ENCODE measurements at places on chromosomes 12 and 14.

DNA sequence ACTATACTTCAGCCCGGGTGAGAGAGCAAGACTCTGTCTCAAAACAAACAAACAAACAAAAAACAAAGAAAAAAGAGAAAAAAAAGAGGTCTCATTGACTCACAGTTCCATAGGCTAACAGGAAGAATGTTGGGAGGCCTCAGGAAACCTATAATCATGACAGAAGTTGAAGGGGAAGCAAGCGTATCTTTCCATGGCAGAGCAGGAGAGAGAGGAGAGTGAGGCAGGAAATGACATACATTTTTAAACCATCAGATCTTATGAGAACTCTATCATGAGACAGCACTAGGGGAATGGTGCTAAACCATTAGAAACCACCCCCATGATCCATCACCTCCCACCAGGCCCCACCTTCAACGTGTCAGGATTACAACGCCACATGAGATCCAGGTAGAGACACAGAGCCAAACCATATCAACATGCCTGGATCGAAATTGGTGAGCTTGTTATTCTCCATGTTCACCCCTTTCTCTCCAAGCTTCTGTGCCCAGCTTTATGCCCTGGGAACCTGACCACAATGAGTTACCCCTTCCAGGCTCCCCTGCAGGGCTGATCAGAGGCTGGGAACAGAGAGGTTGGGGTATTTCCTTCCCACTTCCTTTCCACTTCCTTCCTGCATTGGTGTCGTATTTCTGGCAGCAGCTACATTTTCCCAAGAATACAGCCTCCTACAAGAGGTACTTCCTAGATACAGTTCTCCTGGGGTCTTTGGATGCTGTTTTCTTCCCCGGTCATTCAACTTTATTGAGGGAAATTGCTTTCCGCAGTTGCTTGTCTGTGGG lies 219.3 kb upstream of the FLRT2 start:
- no peak for DNase-seq

- no peak for DNase-seq
Measured at GRCh38 chr12:29024117-29024516, 125.0 kb upstream of the FAR2 start.

- DNase-seq = no peak
Measured at GRCh38 chr14:95776798-95777534, 63.0 kb upstream of the TCL1A start.

GRCh38 chr14:49908433-49908782 lies 15.5 kb downstream of the ARF6 start:
- no peak for DNase-seq

- DNase-seq = peak; percentile 61
Measured at GRCh38 chr12:124898200-124898922, 16.1 kb downstream of the UBC start.

GRCh38 chr12:108752387-108752786 lies 21.1 kb upstream of the CORO1C start:
- DNase-seq = peak; percentile 62

DNA sequence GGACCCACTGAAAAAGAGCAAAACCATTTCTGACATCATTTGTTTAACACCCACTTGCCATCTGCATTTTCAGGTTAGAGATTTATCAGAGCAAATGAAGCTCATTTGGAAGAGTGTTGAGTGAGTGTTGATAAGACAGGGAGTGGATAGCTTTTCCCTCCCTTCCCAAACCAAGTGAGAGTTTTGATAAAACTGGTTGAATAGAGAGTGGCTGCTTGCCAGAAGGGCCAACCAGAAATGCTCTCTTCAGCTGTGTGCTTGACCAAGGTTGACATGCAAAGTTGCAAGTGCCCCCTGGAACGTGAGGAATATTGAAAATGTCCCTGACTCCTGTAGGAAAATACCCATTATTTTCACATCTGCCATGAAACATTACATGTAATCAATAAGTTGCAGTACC lies 1487.0 kb upstream of the FLRT2 start:
- DNase-seq = no peak

DNA sequence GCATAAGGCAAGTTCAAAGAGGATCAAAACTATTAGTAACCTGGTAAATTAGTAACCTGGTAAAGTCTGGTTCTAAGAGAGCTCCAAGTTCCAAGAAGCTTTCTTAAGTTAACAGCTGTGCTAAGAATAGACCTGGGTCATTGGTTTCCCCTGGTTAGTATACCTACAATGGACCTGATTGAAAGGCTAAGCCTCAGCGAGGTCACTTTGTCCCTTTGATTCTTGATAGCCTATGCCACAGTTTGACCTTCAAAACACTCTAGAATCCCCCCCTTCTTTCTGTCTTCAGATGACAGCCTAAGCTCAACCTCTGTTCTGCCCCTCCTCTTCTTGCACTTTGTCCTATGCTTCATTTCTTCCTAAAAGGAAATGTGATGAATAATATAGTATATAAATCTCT lies 53.0 kb downstream of the LLPH start:
- DNase-seq = no peak

DNA sequence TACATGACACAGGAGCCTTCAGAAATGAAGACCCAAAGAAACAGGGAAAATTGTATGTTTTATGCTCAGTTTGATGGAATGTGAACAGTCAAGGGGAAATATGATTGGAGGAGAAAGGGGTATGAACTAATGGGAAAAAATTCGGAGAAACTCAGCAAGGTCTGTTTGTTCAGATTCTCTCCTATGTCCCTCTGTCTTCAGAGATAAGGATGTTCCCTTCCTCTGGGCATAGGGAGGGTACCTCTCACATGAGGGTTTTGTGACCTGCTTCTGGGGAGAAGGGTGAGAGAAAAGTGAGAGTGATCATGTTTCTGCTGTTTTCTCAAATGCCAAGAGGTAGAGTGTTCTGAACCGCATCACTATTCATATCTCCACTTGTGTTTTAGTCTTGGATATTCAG lies 26.6 kb upstream of the LIMA1 start:
- no peak for DNase-seq

GRCh38 chr12:77299910-77300669 lies 234.7 kb upstream of the E2F7 start:
- no peak for DNase-seq

- peak; percentile 89 for DNase-seq
Measured at GRCh38 chr12:75592086-75592485, 80.7 kb upstream of the KRR1 start.

GRCh38 chr12:54463484-54463883 lies 9.9 kb downstream of the GTSF1 start:
- no peak for DNase-seq

DNA sequence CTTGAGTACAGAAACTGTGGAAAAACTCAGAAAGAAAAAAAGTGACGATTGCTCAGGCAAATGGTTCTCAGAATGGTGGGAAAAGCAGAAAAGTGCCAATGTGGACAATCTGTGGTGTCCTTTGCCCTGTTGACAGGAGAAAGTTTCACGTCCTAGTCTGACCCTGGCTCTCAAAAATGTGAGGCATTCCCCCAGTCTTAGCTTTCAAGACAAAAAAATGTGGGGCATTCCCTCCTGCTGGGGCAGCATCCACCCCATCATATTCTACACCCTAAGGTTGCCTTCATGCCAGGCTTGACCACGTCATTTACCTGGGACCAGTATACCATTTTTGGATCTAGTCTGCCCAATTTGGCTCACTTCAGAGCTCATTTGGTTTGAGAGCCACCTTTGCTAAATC lies 20.7 kb upstream of the ANAPC7 start:
- DNase-seq = no peak

- DNase-seq = no peak
Measured at GRCh38 chr14:59096303-59096702, 92.2 kb upstream of the DAAM1 start.

DNA sequence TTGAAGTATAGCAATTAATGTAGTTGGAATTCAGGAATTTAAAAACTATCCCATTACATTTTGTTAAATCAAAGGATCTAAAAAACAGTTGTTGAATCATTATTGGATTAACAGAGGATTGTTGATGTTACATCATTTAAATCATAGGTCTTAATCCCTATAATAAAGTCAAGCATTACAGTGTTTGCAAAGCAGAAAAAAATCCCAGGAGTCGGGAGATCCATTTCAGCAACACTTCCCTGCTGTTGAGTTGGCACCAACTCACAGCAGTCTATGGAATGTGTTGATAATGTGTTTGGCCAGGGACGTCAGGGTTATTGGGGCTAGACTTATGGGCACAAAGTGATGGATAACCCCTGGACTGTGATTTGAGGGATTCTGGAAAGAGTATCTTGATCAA lies 99.1 kb upstream of the TMTC1 start:
- DNase-seq = peak; percentile 74

DNA sequence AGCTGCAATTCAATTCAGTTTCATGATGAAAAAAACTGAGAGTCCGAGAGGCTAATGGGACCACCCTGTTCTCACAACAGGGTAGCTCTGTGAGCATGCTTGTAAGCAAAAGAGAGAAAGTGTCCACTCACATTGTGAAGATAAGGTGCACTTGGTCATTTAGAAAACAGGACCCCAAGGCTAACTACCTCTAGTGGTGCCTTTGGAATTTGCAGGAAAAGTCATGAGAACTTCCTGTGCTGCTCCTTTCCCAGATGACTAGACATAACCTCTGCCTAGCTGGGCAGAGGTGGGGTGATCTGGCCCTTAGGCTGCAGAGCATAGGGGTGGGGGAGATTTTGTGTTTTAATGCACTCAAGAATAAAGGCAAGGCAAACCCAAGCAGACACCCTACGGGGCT lies 118.9 kb downstream of the STAB2 start:
- DNase-seq = no peak

GRCh38 chr12:24280056-24280842 lies 330.8 kb upstream of the SOX5 start:
- no peak for DNase-seq

- peak; percentile 40 for DNase-seq
Measured at GRCh38 chr12:6871052-6871957, 1.8 kb downstream of the SPSB2 start.

- no peak for DNase-seq
Measured at GRCh38 chr12:131835616-131836171, 7.5 kb downstream of the MMP17 start.

- no peak for DNase-seq
Measured at GRCh38 chr12:130480231-130480630, 142.5 kb downstream of the PIWIL1 start.

GRCh38 chr12:48819986-48820725 lies 1.9 kb downstream of the CACNB3 start:
- no peak for DNase-seq

DNA sequence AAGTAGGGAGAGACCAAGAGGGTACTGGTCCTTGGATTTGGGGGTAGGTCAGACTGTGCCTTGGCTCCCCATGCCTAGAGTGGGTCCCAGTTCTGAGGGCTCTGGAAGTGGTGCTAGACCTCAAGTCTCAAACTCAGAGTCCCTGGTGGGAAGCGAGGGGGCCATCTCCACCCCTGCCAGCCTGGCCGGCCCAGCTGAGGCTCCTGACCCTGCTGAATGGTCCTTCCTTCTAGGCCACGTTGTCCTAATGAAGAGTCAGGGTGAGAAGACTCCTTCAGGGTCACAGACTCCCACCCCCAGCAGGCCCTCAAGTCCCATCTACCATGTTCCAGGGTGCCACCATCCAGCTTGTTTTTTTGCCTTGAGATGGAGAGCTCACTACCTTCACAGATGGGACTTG lies 12.9 kb downstream of the SERPINA6 start:
- no peak for DNase-seq

DNA sequence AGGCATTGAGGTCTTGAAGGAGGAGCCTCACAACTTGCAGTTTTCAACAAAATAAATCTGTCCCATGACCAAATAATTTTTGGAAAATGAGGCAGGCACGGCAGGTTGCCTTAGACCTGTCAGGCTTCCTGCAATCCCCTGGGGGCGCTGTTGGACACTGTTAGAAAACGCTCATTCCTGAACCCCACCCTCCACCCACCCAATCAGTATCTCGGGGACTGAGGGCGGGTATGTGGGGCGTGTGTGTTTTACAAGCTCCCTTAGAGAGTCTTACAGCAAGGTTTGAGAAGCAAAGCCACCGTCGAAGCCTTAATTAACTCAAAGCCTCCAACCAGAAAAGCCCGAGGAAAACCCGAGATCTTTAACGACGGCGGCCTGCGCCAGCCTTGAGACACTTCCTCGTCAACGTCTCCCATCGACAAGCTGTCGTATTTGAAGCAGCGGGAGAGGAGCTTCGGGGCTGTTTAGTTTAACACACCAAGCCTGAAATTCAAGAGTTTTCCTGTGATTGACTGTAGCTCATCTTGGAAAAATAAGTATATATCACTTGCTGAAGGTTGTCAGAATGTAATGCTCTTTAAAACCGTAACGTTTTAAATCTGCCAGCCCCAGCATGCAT lies 123.0 kb downstream of the GLT1D1 start:
- peak; percentile 68 for DNase-seq

DNA sequence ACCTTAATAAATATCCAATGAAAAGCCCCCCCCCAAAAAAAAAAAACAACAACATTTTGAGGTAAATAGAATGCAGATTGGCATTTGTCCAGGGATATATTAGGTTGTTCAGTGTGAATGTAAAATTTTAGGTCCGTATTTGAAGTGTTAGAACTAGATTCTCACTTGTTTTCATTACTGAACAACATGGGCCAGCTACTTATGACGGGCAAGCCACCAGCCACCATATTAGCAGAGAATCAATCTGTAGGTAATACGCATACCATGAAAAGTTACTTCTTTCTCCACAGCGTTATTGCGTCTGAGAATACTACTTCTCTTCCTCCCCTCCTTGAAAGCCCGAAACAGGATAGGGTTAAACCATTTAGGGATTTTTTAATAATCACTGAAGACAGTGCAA lies 5.4 kb downstream of the FLRT2 start:
- no peak for DNase-seq

GRCh38 chr14:76514213-76514998 lies 138.5 kb downstream of the ESRRB start:
- no peak for DNase-seq

- no peak for DNase-seq
Measured at GRCh38 chr12:12661086-12661856, 34.7 kb downstream of the GPR19 start.

- DNase-seq = no peak
Measured at GRCh38 chr12:111067498-111067897, 147.1 kb upstream of the MYL2 start.

- DNase-seq = no peak
Measured at GRCh38 chr12:56581418-56582145, 48.5 kb downstream of the BAZ2A start.

DNA sequence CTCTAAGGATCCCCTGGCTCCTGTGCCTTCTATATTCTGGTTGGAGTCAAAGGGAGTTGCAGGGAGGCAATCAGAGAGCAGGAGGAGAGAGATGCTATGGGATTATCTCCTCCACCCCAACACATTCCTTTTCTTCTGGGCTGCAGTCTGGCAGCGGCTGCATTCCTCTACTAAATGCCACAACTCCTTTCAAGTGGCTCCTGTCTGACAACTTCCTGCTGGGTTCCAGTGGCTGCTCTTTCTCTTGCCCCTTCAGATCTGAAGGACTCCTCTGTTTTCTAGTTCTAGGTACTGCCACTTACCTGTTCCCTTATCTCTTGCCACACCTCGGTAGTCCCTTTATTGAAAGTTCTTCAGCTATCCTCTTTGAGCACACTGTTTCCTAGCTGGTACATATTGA lies 425.0 kb downstream of the SNAPC1 start:
- DNase-seq = no peak

- DNase-seq = peak; percentile 73
Measured at GRCh38 chr14:51004801-51005526, 60.7 kb upstream of the PYGL start.

GRCh38 chr14:71687166-71687831 lies 244.9 kb upstream of the RGS6 start:
- no peak for DNase-seq

GRCh38 chr12:95693689-95694088 lies 96.9 kb downstream of the NTN4 start:
- DNase-seq = no peak

All from NCI-H524 (cell line).